ENCODE measurements at places on chromosomes 6 and 20.

GRCh38 chr6:25337431-25337830 is 58.3 kb downstream of the CARMIL1 start:
- no peaks in the 10 kb centered on the region for H3K27me3 ChIP-seq
- H3K4me3 ChIP-seq = no peak overlapping the region
- H3K4me1 ChIP-seq = no peaks in the 10 kb centered on the region

- H3K4me3 ChIP-seq = no peak overlapping the region
- no peaks in the 10 kb centered on the region for H3K36me3 ChIP-seq
- DNase-seq = no peak
- no peaks in the 10 kb centered on the region for H3K27me3 ChIP-seq
- no peaks in the 10 kb centered on the region for H3K4me1 ChIP-seq
Measured at GRCh38 chr20:22827916-22828315, 207.2 kb upstream of the SSTR4 start.

GRCh38 chr6:21522797-21523456 is 70.6 kb upstream of the SOX4 start:
- no peak for DNase-seq
- no peak overlapping the region for H3K4me3 ChIP-seq
- no peaks in the 10 kb centered on the region for H3K27me3 ChIP-seq
- no peak overlapping the region for H3K27ac ChIP-seq
- H3K4me1 ChIP-seq = no peaks in the 10 kb centered on the region

DNA sequence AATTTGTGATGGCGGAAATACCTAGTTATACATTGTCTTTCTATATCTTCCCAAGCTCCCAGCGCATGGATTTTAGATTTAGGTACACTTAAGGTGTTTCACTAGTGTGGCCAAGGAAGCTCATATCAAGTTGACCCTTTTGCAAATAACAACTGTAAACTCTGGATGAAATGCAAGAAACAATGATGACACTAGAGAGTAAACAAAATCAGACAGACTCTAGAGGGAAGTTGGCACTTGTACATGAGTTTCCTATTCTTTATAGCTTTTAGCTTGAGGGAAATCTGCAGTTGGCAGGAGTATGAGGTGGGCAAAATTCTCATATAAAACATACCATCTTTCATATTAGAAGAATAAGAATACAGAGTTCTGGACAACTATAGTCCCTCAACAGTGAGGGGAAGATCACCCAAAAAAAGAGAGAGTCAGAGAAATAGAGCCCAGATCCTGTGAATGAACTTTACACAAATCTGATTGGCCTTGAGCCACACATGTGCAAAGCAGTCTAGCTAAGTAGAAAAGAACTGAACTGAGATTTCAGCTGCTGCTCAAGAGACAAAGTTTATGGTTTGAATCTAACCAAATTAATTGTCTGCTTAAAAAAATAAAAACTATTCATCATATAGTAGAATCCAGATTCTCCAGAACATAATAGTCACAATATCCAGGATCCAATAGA is 26.1 kb downstream of the TXLNB start:
- no peak overlapping the region for H3K4me3 ChIP-seq
- peaks cover 2% of the 10 kb centered on the region for H3K36me3 ChIP-seq
- no peak overlapping the region for H3K27ac ChIP-seq
- DNase-seq = no peak

- H3K4me3 ChIP-seq = no peak overlapping the region
- no peak for DNase-seq
- no peaks in the 10 kb centered on the region for H3K4me1 ChIP-seq
- H3K27me3 ChIP-seq = peaks cover 22% of the 10 kb centered on the region
Measured at GRCh38 chr6:2516059-2516458, 234.7 kb downstream of the MYLK4 start.

- H3K27me3 ChIP-seq = no peaks in the 10 kb centered on the region
- peaks cover 15% of the 10 kb centered on the region for H3K36me3 ChIP-seq
- DNase-seq = no peak
Measured at GRCh38 chr6:157847846-157848245, 24.8 kb downstream of the SNX9 start.

GRCh38 chr6:144666781-144667180 is 381.6 kb downstream of the UTRN start:
- no peak for DNase-seq
- no peak overlapping the region for H3K4me3 ChIP-seq
- peak overlapping the region; percentile 22 for H3K27ac ChIP-seq
- peaks cover 41% of the 10 kb centered on the region for H3K4me1 ChIP-seq

DNA sequence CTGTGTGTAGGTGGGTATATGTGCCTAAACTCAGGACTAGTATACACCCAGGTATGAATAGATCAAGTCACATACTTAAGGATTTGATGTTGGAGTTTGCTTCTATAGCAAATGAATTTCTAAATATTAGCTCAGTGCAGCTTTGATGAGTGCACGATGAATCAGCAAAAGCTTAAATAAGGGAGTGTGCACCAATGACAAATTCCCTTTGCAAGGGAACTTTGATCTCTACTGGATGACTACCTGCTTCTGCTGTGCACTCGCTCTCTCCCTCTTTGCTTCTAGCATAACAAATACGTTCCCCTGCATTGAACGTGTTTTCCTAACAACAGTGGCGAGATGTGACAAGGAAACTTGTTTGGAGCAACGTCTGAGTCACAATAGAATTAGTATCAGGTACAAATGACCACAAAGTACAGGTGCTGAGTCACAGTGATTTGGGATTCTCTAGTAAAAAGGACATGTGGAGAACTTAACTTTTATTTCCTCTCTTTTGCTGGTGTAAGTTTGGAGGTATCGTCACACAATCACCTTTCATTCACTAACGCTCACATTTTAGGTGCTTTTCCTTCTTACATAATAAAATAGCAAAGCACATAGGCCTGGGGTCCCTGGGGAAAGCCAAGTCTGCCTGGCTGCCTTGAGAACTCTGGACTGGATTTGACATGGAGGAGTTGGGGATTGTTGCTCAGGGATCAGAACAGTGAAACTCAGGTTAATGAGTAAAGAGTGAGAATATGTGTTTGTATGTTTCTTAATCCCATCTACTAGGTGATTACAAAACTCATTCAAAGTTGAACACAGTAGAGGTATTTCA is 49.7 kb downstream of the KLHL31 start:
- peaks cover 2% of the 10 kb centered on the region for H3K4me1 ChIP-seq
- H3K27me3 ChIP-seq = peaks cover 14% of the 10 kb centered on the region

- peaks cover 25% of the 10 kb centered on the region for H3K36me3 ChIP-seq
- peak; percentile 53 for DNase-seq
- peak overlapping the region; percentile 90 for H3K27ac ChIP-seq
Measured at GRCh38 chr6:15296735-15297134, 50.9 kb downstream of the JARID2 start.

DNA sequence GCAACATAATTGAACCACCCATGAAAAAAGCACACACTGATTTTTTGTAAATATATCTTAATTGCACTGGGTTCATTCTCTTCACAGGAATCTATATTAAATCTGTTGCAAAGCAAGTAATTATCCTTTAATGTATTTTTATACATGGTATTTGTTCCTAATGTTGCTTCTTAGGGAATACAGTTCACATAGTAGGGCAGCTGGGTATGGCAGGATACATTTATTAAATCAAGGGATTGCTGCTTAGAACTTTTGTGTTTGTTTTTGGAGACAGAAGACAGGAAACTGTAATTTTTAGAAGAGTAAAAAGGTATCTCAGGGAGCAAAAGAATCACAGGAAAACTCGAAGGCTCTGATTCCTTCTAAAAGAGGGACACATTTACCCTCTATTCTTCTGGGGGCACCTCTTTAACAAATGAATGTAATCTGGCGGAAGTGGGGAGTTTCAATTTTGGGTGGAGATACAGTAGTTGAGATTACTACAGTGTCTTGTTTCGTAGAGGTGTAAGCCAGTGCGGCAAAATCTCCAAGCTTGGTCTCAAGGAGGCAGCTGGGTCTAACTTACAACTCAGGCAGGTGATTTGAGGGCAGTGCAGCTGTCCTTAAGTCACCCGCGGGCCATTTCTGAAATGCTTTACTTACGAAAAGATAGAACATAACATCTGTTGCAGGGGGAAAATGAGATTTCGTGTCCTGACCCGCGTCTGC is 812 bp upstream of the SMIM13 start:
- H3K4me3 ChIP-seq = peak overlapping the region; percentile 81
- peak overlapping the region; percentile 95 for H3K27ac ChIP-seq
- H3K36me3 ChIP-seq = peaks cover 7% of the 10 kb centered on the region
- no peaks in the 10 kb centered on the region for H3K27me3 ChIP-seq

All from activated naive CD4-positive, alpha-beta T cell treated with anti-CD3 and anti-CD28 coated beads, Interleukin-2, amount 10 ng/mL, durations not matched to agents 7 days and 5 days (primary cell).